ENCODE measurements at places on chromosomes 13 and 19.
A peak's percentile ranks its signal among the peaks of the same experiment; 100 is the strongest.

GRCh38 chr13:111852725-111853518, 214.0 kb upstream of the SOX1 start:
- no peak for DNase-seq

- no peak for DNase-seq
Measured at GRCh38 chr13:79070343-79070974, 335.6 kb downstream of the RBM26 start.

DNA sequence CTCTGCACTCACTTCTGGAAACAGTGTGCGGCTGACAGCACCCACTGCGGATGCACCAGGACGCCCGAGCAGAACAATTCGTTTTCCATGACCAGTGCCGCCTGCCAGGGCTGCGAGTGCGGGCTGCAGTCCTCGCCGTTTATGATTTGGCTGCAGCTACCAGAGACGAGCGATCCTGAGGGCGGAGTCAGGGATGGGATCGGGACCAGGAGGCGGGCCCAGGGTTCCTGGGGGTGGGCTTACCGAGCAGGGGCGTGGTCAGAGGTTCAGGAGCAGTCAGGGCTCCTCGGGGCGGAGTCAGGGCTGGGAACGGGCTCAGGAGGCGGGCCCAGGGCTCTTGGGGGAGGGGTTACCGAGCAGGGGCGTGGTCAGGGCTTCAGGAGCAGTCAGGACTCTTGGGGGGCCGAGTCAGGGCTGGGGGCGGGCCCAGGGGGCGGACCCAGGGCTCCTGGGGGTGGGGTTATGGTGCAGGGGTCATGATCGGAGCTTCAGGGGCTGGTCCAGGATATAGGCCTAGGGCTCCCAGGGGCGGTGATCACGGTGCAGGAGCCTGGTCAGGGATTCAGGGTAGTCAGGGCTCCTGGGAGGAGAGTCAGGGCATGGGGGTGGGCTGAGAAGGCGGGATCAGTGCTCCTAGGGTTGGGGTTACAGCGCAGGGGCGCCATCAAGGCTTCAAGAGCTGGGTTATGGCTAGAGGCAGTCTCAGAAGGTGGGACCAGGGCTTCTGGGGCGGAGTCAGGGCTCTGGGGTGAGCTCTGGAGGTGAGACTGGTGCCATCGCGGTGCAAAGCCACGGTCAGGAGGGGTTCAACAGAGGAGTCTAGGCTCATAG, 1.7 kb downstream of the KLK4 start:
- DNase-seq: no peak

- DNase-seq: no peak
Measured at GRCh38 chr19:4647676-4648644, 8.6 kb downstream of the TNFAIP8L1 start.

DNA sequence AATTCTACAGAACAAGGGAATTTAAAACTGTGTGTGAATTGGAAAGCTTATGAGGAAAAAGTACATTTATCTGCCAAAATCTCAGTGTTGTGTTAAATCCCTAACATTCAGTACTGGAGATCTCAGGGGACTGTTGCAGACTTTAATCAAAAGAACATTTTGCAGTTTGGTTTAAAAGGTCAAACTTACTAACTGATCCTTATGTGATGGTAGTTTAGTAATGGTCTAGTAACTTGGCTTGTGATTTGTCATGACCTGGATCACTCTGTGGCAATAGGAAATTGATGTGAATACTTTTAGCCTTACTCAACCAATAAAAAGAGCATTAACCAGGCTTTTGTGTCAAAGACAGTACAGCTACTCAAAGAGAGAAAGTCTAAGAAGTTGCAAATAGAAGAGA, 862.1 kb upstream of the MIR17HG start:
- peak; percentile 69 for DNase-seq
